ENCODE measurements at places on chromosomes 12 and 14.
A peak's percentile ranks its signal among the peaks of the same experiment; 100 is the strongest.

DNA sequence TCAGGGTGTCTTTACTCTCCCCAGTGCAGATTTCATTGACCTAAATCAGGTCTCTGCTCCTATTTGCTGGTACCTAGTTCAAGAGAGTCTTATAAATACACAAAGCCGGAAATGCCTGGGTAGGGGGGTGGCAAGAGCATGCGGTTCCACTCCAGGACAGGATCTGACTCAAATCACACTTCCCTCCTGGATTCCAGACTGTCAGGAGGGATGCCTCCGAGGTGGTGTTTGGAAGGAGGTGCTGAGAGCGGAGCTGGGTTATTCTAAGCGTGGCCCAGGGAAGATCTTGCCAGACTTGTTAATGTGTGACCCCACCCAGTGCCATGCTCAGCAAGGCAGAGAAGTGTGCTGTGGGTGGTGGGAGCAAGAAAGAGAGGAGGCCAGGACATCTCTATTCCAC is 49.8 kb downstream of the B4GALNT3 start:
- no peak for DNase-seq

GRCh38 chr12:6914947-6915788 is 788 bp downstream of the ENO2 start:
- no peak for DNase-seq

DNA sequence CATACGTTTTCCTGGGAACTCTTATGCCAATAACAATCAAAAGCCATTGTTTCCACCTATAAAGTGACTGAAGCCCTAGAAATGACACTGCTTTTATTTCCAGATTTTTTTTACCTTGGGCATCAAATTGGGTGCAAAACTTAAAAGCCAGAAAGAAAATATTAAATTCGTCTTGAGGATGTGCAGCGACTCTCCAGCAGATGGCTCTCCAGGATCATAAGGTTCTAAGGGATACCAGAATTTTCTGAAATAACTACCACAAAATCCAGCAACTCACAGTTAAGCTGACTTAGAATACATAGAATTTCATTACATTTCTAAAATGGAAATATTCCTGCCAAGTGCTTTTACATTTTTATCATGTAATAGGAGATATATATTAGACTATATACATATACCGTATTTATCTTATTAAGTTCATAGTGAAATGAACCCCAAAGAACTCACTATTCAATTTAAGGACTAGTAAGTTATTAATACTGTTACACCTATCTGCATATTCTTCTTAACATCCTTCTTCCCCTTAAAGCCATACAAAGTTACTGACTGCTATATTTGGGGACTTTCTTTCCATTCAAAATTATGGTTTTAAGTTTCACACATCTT is 44.0 kb downstream of the ARMH4 start:
- DNase-seq: peak; percentile 47

DNA sequence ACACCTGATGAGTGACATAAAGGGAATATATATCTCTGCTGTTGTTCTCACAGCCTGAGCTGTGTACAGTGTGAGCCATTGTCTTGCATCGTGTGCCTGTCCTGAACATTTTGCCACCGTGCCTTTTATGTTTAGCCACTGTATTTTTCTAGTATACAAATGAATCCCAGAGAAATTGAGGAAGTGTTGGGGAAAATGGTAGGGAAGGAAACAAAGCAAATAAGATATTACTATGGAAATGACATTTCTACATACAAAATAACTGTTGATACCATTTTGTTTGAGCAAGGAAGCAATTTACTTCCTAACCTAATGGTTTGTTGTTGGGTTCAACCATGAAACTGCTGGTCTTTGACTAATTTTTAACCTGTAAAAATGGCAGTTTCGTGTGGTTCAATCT is 5.5 kb downstream of the PSMA6 start:
- DNase-seq: no peak

GRCh38 chr14:77508249-77508648 is 9.6 kb upstream of the ISM2 start:
- no peak for DNase-seq

GRCh38 chr14:31834616-31835015 is 242.5 kb upstream of the ARHGAP5 start:
- DNase-seq: no peak

- DNase-seq: no peak
Observed at GRCh38 chr12:50799908-50800307, 36.0 kb downstream of the ATF1 start.

DNA sequence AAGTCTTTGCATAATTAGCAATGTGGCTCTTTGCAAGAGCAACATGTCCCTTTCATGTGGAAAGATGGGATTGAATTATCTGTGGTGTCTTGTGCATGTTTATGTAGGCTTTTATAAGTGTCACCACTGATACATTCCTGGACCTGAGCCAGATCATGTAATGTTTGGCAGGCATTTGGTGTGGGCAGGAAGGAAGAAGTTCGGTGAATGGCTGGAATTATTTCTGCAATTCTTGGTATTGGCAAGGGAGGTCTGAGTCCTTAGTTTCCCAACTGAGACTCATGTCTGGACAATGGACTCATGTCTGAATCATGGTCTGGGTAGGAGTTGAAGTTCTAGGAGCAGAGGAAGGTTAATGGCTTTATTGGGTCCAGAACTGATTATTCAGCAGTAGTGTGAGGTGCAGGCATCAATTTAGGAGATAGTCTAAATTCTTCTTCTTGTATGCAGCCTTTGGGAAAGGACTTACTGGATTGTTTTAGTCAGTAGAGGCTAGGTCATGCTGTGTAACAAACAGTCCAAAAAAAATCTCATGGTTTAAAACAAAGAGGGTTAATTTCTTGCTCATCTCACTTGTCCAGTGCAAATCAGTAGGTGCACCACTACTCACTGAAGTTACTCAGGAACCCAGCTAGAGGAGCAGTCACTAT is 186.5 kb upstream of the LHX5 start:
- no peak for DNase-seq

GRCh38 chr12:124318278-124319020 is 23.6 kb downstream of the RFLNA start:
- no peak for DNase-seq

- no peak for DNase-seq
Observed at GRCh38 chr12:15719230-15719629, 70.0 kb downstream of the EPS8 start.

- no peak for DNase-seq
Observed at GRCh38 chr14:70857496-70857890, 48.2 kb upstream of the MAP3K9 start.

DNA sequence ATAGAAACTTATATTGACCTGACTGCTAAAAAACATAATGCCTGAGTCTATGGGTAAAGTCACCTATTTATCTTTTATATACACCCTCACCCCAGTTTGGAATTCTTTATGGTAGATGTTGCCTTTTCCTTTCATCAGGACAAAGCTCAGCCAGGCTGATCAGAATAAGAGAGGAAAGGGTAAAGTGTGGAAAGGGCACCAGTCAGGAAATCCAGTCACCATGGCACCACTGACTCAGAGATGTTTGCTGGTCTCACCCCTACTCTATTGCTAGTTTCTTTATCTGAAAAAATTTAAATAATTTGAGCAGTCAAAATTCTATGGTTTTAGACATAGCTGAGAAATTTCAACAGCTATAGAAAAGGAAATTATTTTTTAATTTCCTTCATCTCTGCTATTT is 49.2 kb upstream of the SSTR1 start:
- DNase-seq: no peak

DNA sequence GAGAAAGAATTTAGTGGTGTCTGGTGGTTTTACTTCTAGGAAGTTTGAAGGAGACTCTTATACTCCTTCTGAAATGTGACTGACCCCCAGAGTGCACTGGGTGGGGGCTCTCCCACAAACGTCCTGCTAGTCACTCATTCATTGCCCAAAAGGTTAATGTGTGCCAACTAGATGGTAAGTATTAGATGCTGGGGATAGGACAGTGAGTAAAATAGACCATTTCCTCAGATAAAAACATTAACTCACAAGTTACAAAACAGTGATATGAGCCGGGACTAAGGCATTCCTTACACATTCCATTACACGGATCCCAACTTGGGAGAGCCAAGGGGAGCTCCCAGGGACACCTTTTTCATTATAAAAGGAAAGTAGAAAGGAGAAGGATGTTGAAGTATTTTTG is 185.1 kb downstream of the ATXN7L3B start:
- no peak for DNase-seq

GRCh38 chr12:20314328-20314727 is 54.0 kb upstream of the PDE3A start:
- DNase-seq: no peak

- DNase-seq: peak; percentile 33
Observed at GRCh38 chr14:91947475-91948184, at the start of gene FBLN5. Gene FBLN5, minus strand, starts transcription at chr14:91947694. Its CDS starts 465 bp downstream, at chr14:91947229.

DNA sequence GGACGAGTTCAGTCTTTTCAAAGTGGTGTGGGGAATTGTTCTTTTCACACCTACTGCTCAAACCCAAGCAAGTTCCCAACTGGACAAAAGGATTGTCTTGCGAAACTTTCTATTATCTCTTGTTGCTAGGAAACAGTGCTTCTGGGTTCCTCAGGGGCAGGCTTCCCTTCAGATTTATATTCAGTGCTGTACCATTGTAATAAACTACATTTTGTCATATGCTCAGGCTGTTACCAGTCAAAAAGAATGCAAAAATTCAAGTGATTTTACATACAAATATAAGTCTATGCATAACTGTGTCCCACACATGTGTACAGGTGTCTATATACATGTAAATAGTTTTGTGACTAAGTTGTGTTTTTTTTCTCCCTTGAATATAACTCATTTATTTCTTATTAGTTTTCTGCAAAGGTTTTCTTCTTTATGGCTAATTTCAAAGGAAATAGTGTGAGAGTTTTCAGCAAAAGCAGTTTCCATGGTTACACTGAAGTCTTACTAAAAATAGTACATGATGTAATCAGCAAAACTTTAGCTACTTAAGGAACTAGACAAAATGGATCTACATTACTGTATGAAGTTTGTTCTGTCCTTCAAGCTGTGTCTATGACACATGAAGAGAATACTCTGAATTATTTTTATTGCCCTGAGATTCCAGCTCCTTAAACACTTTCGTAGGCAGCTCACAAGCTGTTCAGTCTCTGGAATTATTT is 430.2 kb upstream of the TMPO start:
- DNase-seq: no peak

GRCh38 chr14:34018564-34019244 is 67.8 kb upstream of the EGLN3 start:
- DNase-seq: peak; percentile 36

- DNase-seq: no peak
Observed at GRCh38 chr14:89256951-89257350, 160.1 kb downstream of the FOXN3 start.

GRCh38 chr12:105078712-105079570 is 5.3 kb downstream of the ALDH1L2 start:
- no peak for DNase-seq

DNA sequence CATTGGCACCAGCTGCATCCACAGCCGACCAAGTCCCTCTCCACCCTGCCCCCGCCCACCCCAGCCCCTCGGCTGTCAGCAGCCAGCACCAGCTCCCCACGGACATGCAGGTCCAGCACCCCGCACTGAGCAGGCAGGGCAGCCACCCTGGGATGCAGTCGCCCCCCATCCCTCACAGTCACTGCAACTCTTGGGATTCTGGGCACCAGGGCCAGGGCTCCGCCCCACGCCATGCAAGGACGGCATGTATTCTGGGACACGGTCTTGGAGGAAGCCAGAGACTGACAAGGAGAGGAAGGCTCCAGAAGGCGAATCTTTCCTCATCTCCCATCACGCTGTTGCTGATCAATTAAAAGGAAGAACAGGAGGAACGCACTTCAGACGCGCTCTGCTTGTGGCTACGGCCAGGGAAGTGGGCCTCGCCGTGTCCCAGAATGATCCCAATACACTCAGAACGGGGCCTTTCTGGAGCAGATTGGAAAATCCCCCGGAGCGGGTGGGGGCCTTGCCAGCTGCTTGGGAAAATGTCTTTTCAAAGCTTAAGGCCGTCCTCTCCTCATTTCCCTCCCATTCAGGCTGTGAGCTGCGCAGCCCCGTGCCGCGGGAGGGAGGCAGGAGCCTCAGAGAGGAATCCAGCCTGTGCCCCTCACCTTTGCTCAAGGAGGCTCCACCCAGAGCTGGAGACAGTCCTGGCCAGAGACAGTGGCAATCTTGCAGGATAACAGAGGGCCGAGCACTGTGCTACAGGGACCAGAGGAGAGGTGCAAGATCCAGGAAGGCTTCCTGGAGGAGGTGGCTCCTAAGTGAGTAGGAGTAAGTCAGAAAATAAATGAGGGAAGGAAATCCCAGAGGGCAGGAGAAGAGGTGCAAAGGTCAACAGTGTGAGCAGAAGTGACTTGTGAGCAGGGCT is 54.1 kb upstream of the DIO3 start:
- no peak for DNase-seq

DNA sequence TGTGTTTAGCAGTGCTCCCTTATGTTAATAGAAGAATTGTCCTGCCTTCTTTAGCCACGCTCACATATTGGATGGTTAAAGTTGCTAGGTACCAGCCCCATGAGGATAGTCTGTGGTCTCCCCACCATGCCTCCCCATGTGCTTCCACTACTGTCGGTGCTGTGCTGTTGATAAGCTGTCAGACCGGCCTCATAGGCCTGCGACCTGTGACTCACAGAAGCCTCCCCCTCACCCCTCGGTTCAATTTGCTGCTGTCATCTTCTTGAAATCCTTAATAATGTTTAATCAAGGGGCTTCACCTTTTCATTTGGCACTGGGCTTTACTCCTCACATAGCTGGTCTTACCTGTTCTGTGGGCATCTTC is 227.2 kb downstream of the NPAS3 start:
- no peak for DNase-seq

DNA sequence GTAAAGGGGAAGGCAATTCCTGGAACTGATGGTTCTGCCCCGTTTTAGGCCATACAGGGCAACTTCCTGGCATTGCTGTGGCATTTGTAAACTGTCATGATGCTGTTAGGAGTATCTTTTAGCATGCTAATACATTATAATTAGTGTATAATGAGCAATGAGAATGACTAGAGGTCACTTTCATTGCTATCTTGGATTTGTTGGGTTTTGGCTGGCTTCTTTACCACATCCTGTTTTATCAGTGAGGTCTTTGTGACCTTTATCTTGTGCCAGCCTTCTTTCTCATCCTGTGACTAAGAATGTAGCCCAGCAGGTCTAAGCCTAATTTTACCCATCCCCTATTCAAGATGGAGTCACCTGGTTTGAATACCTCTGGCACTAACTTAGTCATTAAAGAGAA is 51.2 kb downstream of the TESPA1 start:
- DNase-seq: peak; percentile 73

DNA sequence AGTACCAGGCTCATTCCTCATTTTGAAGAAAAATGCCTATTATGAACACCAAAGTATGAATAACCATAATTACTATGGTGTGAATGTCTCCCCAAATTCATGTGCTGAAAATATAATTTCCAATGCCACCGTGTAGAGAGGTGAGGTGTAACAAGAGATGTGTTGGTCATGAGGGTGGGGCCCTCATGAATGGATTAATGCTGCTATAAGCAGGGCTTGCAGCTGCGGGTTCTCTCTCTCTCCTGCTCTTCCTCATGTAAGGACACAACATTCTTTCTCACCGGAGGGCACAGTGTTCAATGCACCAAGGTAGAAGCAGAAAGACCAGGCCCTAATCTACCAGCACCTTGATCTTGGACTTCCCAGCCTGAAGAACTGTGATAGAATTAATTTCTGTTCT is 70.0 kb downstream of the TMTC1 start:
- DNase-seq: no peak

GRCh38 chr14:63452796-63453195 is 90.4 kb downstream of the PPP2R5E start:
- DNase-seq: no peak

Measured in activated CD4-positive, alpha-beta T cell treated with anti-CD3 and anti-CD28 coated beads, Interleukin-2, amount 50 U/mL, for 16 hours (primary cell).